ENCODE measurements at places on chromosomes 6 and 20.

- DNase-seq: no peak
Observed at GRCh38 chr6:47004463-47004862, 37.7 kb downstream of the ADGRF1 start.

GRCh38 chr6:16596616-16597331 lies 164.5 kb downstream of the ATXN1 start:
- DNase-seq: no peak

GRCh38 chr6:159441704-159441981 lies 251.4 kb downstream of the SOD2 start:
- DNase-seq: no peak

DNA sequence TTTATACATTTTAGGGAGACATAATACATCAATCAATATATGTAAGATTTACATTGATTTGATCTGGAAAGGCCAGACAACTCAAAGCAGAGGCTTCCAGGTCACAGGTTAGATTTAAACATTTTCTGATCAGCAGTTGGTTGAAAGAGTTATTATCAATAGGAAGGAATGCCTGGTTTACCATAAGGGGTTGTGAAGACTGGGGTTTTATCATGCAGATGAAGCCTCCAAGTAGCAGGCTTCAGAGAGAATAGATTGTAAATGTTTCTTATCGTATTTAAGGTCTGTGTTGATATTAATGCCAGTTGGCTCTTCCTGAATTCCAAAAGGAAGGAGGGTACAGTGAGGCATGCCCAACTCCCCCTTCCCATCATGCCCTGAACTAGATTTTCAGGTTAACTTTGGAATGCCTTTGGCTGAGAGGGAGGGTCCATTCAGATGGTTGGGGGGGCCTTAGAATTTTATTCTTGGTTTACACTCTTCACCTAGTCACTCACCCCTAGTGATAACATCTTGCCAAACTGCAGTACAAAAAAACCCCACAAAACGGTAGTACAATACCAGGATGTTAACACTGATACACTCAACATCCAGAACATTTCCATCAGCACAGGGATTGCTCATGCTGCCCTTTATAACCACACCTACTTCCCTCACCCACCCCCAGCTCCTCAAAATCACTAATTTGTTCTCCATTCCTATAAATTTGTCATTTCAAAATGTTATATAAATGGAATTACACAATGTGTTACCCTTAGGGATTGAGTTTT lies 259.6 kb upstream of the PLN start:
- no peak for DNase-seq

DNA sequence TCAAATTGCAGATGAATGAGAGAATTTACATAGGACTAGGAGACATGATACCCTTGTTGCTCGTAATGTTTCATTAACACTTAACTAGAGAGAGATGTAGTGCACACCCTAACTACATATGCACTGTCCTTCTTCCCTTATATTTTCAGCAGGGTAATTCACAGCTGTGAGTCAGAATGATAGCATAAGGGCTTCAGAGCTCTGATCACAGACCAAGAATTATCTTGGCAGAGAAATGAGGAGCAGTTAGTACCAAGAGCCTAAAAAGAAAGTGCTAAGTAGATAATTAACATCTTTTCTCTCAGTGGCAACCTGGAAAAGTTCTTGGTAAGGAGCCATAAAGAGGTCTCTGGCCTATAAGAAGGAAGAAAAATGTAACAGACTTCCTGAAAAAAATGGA lies 35.8 kb downstream of the GRIK2 start:
- no peak for DNase-seq

GRCh38 chr6:157265635-157266034 lies 57.7 kb downstream of the TMEM242 start:
- no peak for DNase-seq

GRCh38 chr6:139152892-139153271 lies 18.0 kb downstream of the HECA start:
- DNase-seq: no peak

DNA sequence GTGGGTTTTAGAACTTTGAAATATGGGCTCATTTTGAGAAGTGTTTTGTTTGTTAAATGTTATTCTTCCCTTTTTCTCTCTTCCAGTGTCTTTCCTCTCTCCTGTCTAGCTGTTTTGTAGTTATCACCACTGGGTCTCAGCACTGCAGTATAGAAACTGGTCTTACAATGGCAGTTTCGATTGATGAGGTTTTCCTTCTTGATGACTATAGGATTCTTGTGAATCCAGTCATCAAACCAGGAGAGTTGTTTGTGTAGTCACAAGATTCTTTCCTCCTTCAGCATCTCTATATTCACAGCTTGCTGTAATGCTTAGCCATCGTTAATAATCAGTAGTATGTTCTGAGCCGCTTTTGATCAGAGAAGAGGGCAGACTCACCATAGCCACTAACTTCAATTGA lies 172.3 kb downstream of the OGFRL1 start:
- DNase-seq: no peak
